AG20443 (cell line): ENCODE measurements at places on chromosomes 4 and X.

DNA sequence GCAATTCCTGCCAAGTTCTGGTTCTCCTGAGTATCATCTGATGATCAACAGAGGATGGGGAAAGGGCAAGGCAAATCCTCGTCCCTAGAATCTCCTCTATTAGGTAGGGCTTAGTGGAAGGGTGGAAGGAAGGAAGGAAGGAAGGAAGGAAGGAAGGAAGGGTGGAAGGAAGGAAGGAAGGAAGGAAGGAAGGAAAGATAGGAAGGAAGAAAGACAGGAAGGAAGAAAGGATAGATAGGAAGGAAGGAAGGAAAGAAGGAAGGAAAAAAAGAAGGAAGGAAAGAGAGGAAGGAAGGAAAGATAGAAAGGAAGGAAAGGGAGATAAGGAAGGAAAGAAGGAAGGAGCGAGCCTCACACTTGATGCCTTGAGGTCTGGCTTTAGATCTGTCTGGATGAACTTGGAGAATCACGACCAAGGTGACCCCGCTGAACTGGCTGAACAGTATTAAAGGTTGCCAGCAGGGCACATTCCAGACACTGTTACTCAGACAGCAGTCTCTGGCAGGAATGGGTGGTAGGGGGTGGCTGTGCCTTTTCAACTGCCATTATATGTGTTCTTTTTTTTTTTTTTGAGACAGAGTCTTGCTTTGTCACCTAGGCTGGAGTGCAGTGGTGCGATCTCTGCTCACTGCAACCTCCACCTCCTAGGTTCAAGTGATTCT lies 57.1 kb downstream of the MAP7D2 start:
- DNase-seq, result no peak

GRCh38 chr4:138344054-138344453 lies 101.9 kb upstream of the SLC7A11 start:
- no peak for DNase-seq

DNA sequence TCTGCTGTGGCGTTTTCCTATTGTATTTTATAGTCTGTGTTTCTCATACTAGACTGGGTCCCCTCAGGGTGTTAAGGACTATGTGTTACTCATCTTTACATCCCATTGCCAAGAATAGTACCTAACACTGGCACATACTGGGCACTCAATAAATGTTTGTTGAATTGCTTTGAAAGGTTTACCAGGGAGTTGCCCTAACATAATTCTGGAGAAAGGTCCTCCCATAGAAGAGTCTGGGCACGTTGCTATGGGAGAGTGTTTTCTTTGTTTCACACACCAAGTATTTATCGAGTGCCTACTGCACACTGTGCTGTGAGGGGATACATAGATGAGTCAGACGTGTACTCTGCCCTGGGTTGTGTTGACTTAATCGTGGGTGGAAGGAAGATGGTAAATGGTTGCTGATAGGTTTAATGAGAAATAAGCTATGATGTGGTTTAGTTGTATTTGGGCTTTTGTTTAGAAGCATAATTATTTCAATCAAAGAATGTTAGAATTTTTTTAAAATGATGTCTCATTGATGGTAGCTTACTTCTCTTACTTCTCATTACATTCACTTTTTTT lies 42.9 kb downstream of the AFF1 start:
- peak; percentile 33 for DNase-seq

GRCh38 chr4:148287111-148287510 lies 155.1 kb downstream of the NR3C2 start:
- no peak for DNase-seq
